ENCODE measurements at places on chromosomes 6 and 20.

DNA sequence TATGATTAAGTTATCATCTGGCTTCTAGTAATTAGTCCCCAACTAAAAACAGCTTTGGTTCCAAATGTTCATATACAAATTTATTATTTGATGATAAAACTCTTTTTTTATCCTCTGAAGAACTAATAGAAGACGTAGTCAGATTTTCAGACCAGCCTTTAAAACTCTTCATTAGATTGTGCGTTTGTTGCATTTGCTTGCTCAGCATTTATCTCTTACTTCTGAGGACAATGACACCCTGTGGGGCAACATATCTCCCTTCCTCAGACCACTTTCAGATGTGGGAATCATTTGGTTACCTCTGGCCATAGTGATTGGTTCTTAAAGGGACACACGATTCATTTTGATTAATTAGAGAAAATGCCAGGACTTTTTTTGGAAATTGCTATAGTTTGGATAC lies 481.8 kb downstream of the HAO1 start:
- DNase-seq = no peak

DNA sequence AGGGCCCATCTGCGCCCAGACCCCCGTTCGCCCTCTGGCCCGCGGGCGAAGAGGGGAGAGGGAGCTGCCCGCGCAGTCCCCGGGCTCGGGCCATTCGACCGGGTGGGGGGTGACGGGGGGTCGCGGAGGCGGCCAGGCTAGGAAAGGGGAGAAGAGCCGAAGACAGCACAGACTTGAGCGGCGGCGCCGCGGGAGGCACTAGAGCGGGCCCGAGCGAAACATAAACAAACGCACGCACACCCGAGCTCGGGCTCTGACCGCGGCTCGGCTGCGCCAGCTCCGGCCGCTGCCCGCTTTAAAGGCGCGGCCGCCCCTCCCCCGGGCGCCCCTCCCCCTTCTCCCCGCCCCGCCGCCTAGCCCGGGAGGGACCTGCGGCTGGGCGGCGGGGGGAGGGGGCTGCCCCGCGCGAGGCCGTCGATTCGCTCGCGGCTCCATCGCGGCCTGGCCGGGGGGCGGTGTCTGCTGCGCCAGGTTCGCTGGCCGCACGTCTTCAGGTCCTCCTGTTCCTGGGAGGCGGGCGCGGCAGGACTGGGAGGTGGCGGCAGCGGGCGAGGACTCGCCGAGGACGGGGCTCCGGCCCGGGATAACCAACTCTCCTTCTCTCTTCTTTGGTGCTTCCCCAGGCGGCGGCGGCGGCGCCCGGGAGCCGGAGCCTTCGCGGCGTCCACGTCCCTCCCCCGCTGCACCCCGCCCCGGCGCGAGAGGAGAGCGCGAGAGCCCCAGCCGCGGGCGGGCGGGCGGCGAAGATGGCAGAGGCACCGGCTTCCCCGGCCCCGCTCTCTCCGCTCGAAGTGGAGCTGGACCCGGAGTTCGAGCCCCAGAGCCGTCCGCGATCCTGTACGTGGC lies at the start of gene FOXO3:
Gene FOXO3 (plus strand): TSS at position 455 of the 846 bp plus-strand sequence. CDS start 292 bp downstream, at position 747.
- DNase-seq = peak; percentile 51

- DNase-seq = no peak
Measured at GRCh38 chr6:77030929-77031674, 432.2 kb downstream of the HTR1B start.

DNA sequence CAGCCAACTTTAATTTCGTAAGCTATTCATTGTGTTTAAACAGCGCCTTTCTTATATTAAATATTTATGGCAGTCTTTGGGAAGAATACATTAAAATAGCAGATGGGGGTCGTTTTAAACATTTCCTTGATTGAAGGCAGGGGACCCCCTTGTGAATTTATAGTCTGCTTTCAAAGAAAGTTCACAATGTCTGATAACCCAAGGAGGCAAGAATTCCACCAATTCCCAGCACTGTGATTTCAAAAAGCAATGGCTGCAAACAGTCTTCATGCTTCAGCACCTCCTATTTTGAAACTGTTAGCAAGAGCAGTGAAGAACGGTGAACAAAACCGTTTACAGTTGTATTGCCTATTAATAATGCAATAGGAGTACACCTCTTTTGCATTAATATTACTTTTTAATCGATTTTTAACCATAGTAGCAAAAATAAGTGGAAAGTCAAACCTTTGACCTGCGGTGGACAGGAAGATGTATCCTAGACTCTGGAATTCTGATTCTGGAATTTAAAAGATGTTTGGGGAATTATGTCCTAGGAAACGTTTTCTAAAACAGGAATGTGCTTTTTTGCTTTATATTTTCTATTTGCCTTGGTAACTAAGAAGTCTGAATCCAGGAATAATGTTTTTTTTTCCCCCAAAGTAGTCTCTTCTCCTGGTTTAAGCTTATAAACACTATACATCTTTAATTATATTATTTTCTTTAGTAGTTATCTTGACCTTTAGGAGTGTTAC lies 393.0 kb downstream of the CDKAL1 start:
- no peak for DNase-seq

DNA sequence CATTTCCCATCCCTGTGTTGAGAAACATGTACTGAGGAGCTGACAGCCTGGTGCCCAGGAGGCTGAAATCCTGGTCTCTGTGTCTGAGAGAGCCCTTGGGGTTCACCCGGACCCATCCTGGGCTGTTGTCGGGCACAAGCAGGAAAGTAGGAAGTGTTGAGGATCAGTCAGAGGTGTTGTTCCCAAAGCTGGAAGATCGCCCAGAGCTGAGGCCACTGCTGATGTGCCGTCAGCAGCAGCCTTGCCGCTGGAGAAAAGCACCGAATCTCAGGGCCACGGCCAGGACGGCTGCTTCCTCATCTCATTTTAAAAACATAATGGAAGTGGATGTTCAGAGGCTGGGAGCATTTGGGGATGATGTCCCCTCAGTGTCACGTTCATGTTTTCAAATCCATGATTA lies 218.5 kb downstream of the UST start:
- DNase-seq = no peak
